Left renal pelvis (tissue), 4 donors: ENCODE measurements at places on chromosomes 1 and 21.

- no peak for DNase-seq
These were observed 27.3 kb downstream of the PGBD5 start for GRCh38 chr1:230398856-230399255.

- peak; percentile 61 for DNase-seq
These were observed 40.1 kb downstream of the ELK4 start for GRCh38 chr1:205591522-205592351.

- DNase-seq = no peak
These were observed 43.2 kb upstream of the PBX1 start for GRCh38 chr1:164515711-164516331.

GRCh38 chr1:89652373-89652772 is 19.5 kb downstream of the LRRC8C start:
- DNase-seq = no peak

- DNase-seq = no peak
These were observed 3.3 kb downstream of the CCSAP start for GRCh38 chr1:229339520-229339919.

DNA sequence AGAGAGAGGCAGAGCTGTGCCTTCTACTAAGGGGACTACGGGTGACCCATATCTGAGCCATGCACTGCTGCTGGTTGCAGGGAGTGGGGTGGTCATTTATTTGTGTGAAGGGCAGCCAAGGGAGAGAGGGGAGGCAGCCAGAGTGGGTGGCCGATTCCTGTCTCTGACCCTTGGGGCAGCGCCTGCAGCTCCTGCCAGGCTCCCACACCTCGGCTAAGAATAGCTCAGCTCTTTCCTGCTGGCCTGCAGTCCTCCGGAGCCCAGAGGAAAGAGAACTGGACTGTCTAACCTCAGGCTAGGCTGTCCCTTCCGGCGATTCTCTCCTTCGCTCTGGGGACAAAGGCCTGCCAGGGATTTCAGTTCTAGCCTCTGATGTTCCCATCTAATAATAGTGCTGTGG is 11.6 kb upstream of the CD34 start:
- DNase-seq = no peak

DNA sequence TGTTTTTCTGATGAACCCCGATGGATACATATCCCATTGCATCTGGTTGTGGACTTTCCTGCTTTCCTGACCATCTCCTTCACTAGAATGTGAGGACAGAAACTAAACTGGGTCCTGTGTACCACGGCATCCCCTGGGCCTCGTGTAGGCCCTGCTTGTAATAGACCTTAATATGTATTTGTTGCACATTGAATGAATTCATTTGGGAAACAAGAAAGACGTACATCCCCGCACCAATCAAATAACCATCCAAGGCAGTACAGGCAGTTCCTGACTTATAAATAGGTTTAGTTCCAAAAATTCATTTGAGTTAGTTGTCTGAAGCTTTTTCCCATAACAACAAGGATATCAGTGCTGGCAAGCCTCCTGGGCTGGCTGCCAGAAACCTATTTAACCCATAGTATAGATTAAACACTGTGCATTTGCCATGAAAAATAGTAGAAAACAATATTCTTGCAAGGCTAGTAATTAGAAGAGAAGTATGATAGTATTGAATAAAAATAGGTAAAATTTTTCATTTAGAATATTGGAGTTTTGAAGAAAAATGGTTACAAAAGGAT is 81.8 kb upstream of the CD34 start:
- DNase-seq = no peak

GRCh38 chr1:115031595-115031994 is 2.0 kb downstream of the TSHB start:
- DNase-seq = no peak

GRCh38 chr1:2972011-2972878 is 49.0 kb upstream of the ACTRT2 start:
- no peak for DNase-seq

DNA sequence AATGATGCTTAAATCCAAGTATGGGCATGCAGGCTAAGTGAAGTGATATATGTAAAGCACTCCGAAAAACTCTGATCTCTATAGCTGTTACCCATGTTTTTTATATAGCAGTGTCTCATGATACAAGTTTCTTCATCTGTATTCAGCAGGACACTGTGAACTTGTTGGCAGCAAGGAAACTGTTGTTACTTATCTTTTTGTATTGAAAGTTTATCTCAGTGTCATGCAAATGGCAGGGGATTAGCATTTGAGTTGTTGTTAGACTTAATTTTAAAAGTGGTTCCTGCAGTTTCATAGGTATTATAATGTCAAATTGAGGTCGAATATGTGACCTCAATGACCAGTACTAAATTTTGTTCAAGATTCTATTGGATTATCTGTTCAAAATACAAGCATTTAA is 47.9 kb downstream of the NCAM2 start:
- DNase-seq = no peak

DNA sequence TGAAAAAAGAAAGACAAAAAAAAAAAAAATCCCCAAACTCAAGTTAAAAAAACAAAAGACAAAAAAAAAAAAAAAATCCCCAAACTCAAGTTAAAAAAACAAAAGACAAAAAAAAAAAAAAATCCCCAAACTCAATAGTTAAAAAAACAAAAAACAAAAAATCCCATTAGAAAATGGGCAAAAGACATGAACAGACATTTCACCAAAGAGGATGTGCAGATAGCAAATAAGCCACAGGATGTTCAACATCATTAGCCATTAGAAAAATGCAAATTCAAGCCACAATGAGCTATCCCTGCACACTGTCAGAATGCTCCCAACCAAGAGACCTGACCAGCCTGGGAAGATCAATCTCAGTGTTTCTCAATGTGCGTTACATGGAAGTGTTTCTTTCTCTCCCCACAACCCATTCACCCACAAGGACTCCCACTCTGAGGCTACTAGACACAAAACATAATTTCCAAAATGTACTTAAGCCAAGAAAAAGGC is 33.9 kb downstream of the MRAP start:
- no peak for DNase-seq

DNA sequence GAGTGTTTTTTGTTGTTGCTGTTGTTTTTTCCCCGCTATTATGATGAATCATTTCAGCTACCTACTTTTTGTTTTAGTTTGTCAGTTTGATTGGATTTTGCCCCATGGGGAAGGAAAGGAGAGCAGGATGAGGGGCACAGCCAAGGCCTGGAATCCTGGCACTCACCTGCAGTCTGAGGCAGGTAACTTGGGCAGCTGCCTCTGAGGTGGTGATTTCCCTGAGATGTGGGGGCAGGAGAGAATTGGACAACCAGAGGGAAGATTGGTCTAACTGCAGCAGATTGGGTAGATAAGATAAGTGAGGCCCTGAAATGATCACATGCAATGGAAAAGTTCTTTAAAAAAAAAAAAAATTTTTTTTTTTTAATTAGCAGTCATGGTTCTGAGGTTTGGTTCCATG is 1.5 kb upstream of the LAX1 start:
- no peak for DNase-seq

GRCh38 chr1:175715742-175716141 is 27.7 kb downstream of the TNR start:
- no peak for DNase-seq

GRCh38 chr21:24147674-24148073 is 1459.6 kb downstream of the MRPL39 start:
- DNase-seq = no peak

DNA sequence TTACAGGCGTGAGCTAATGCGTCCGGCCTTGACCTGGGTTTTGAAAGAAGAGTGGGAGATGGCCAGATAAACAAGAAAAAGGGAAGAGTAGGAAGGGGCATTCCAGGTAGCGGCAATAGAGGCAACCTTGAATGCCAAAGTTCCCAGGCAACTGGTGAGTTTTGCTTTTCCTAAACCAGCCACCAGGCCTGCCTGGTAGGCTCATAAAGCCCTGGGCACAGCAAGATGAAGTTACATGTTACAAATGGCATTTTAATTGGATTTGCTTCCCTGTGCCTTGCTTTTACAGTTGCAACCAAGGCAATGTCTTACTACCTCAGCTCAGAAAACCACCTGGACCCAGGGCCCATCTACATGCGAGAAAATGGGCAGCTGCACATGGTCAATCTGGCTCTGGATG is 5.5 kb downstream of the LRRC42 start:
- DNase-seq = no peak

GRCh38 chr1:185291159-185291558 is 25.9 kb downstream of the IVNS1ABP start:
- DNase-seq = no peak

DNA sequence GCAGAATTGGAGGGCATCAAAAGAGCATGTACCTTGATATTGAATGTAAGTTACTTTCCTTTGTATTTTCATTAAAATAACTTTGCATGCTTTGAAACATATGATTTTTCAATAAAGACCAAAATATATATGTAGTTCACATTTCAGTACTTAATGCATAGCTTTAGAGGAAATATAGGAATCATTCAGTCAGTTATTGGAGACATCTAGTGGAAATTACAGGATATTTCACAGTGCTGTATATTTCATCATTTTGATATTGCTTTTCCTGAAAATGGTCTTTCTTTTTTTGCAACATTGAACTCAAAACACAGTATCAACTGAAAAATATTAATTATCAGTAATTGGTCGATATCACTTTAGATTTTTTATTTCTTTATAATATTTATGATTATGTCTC is 375.8 kb downstream of the NCAM2 start:
- DNase-seq = no peak

GRCh38 chr1:114428083-114428754 is 82.8 kb downstream of the TRIM33 start:
- DNase-seq = no peak

- no peak for DNase-seq
These were observed 78.2 kb downstream of the RAP1GAP start for GRCh38 chr1:21590934-21591333.

DNA sequence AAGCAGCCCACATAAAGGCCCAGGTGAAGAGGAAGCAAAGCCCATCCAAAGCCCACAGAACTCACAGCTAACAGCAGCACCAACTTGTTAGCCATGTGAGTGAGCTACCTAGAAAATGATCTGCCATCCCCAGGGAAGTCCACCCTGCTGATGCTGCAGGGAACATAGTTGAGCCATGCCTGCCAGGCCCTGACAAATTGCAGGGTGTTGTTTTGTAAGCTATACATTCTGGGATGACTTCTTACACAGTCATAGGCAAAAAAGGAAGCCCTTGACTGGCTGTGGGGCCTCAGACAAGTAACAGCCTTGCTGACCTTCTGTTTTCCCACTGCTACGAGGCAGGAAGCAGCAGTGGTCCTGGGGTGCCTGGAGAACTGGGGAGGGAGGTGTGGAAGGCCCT is 262.7 kb downstream of the MATN1 start:
- DNase-seq = no peak

GRCh38 chr1:115782571-115783281 is 14.2 kb upstream of the CASQ2 start:
- no peak for DNase-seq

- no peak for DNase-seq
These were observed 9.8 kb upstream of the SLC30A1 start for GRCh38 chr1:211588711-211589110.

DNA sequence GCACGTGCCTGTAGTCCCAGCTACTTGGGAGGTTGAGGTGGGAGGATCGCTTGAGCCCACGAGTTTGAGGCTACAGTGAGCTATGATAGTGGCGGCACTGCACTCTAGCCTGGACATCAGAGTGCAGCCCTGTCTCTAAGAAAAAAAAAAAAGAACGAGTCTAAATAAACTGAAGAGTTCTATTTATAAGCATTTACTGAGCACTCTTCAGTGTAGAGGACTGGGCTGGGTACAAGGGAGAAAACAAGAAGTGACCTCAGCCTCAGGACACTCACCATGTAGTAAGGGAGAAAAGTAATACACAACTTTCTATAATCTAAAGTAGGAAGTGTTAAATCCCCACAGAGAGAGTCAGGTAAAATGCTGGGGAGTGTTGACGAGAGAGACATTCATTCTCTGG is 35.0 kb downstream of the NAV1 start:
- DNase-seq = no peak

DNA sequence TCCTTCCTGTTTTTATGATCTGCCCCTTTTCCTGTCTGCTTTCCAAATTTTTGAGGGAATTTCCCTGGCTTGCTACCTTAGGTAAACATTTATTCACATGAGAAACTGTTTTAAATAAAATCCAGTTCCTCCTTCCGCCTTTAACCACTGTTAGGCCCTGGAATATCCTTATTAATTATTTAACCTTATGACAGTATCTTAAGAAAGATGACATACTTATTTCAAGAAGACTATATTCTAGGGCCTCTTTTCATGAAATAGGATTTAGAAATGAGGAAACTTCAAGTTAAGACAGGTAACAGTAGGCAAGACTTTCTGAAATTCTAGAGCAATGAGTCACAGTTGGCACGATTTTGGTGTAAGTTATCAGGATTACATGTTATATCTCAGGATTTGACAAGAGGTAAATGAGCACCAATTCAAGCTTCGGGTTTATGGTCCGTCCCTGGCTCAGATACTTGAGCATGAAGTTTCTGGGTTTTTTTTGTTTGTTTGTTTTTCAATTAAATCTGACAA is 2.0 kb upstream of the TNFSF18 start:
- DNase-seq = no peak

DNA sequence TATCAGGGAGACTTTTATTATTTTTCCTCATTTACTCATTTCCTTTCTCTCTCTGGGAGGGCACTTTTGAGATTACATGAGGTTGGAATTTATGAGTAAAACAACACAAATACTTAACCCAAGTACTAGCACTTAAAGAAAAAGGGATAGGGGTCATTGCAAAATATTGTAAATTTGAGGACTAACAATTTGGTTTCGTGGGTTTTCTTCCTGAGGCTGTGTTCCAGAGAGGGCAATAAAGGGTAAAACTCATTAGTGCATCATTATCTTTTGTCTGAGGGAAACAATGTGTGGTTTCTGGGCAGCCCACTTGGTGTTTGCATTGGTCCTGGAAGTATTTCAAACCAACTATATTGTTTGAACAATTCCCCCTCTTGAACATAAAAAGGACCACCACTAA is 96.5 kb downstream of the GREM2 start:
- no peak for DNase-seq

DNA sequence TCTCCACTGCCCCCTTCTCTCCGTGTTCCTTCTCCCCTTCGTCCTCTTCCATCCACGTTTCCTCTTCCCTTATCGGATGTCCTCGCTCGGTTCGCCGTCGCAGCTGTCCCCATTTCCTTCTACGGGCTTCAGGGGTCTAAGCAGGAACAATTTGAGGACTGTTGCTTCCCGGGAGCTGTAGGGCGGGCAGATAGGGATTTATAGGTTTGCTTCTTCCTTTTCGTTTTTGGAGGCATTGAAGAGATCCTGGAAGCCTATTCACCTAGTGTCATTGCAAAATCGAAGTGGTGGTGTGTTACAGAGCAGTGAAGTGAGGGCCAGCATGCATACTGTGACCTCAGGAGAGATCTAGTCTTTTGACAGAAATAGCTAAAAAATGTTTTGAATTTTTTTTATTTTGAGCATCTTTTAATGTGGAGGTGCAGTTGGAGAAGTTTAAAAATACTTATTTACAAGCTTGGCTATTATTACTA is 897 bp downstream of the ZYG11B start:
- DNase-seq = no peak

DNA sequence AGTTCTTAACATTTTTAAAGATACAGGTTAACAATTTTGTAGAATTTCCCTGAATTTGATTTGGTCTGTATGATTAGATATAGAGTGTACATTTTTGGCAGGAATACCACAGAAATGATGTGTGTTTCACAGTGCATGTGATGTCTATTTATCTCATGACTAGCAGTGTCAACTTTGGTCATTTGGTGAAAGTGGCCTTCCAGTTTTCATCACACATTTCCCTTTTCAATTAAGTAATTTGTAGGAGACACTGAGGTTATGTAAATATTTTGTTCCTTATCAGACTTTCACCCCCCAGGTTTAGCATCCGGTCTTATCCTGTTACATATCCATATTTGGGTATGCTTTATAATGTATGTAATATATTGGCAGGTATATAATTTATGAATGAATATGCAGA is 41.8 kb downstream of the MAP3K7CL start:
- DNase-seq = no peak
